ENCODE measurements at places on chromosomes 2 and 18. TPM values are rescaled to one million over a fixed set of nuclear protein-coding genes. Genes with fewer than 3 reads are reported as not detected.
A peak's percentile ranks its signal among the peaks of the same experiment; 100 is the strongest.

GRCh38 chr2:28465148-28465885 is 30.5 kb upstream of the PLB1 start:
- H3K36me3 ChIP-seq, result peaks cover 9% of the 10 kb centered on the region
- no peak overlapping the region for H3K4me3 ChIP-seq
- DNase-seq, result no peak
- H3K27ac ChIP-seq, result no peak overlapping the region
- peaks cover 8% of the 10 kb centered on the region for H3K4me1 ChIP-seq
- peaks cover 5% of the 10 kb centered on the region for H3K27me3 ChIP-seq

DNA sequence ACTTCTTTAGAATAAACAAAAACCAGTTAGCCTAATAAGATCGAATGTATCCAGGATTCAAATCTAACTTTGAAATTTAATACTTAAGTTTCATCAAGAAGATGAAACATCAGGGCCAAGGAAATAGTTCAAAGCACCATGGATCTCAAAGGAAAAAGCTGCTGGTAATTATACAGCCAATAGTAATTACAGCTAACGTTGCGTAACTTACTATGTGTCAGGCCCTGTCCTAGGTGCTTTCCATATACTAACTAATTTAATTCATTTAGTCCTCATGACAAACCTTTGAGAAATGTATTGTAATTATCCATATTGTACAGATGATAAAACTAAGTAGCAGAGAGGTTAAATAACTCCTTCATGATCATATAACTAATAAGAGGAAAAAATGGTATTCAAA is 598.6 kb downstream of the NYAP2 start:
- no peak for DNase-seq

DNA sequence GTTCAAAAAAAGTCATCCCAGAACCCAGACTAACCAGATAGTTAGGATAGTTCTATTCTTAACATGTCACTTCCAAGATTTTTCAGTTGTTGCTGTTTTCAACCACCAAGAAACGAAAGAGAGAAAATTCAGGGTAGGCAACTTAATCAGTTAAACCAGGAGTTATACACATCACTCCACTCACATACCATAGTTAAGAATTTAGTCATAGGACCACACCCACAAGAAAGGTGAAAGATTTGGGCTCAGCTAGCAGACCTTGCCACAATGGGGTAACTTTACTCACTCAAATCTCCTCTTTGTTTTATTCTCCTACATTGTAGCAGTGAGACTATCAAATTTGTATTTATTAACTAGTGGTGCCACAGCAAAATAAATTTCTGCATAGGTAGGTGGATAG is 473.6 kb downstream of the NUP35 start:
- H3K27me3 ChIP-seq, result peaks cover 2% of the 10 kb centered on the region
- no peaks in the 10 kb centered on the region for H3K36me3 ChIP-seq
- no peak overlapping the region for H3K4me3 ChIP-seq
- H3K4me1 ChIP-seq, result no peaks in the 10 kb centered on the region
- DNase-seq, result no peak
- no peak overlapping the region for H3K27ac ChIP-seq

DNA sequence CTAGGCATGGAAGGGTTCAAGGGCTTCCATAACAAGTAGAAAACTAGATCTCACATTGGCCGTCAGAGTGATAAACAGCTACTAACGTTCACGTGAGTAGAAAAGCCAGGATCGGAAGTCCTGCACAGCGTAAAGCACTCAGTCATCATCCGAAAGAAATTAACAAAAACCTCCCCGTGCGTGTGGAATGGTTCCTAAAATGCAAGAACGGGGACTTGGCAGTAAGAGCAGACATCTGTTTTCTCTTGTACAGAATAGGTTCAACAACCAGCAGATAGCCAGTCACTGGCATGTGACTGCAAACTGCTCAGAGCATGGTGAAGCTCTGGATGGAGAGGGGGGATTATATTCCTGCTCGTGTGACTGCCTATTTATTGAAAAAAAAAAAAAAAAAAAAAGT is 106.9 kb upstream of the ITGB6 start:
- peaks cover 54% of the 10 kb centered on the region for H3K4me1 ChIP-seq
- H3K27ac ChIP-seq, result no peak overlapping the region
- H3K4me3 ChIP-seq, result no peak overlapping the region
- no peaks in the 10 kb centered on the region for H3K27me3 ChIP-seq
- peaks cover 24% of the 10 kb centered on the region for H3K36me3 ChIP-seq

- H3K36me3 ChIP-seq, result no peaks in the 10 kb centered on the region
- no peaks in the 10 kb centered on the region for H3K27me3 ChIP-seq
- peaks cover 68% of the 10 kb centered on the region for H3K4me1 ChIP-seq
- peak overlapping the region; percentile 92 for H3K27ac ChIP-seq
- no peak overlapping the region for H3K4me3 ChIP-seq
Measured at GRCh38 chr2:71458413-71459083, 5.2 kb downstream of the DYSF start.

DNA sequence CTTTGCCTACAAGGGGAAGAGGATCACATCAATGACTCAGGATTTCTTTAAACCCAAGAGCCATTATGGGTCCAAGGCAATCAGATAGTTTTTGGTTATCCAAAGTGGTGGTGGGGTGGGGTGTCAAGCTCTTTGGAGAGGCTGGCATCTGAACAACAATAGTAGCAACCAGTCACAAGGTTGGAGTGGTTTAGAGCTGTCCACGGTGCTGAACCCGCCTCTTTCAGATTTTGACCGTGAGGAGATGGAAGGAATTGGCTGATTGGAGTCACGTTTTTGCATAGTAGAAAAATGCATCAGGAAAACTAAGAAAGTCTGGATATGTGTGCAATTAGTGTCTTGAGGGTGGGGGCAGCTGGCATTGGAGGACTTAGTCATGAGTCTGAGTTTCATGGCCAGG is 159.9 kb downstream of the LOXHD1 start:
- H3K27ac ChIP-seq, result no peak overlapping the region
- no peaks in the 10 kb centered on the region for H3K4me1 ChIP-seq
- H3K4me3 ChIP-seq, result no peak overlapping the region
- peaks cover 20% of the 10 kb centered on the region for H3K27me3 ChIP-seq

Gene ALPG
- not detected for total RNA-seq

Gene DSG3
- total RNA-seq, result not detected
